ENCODE measurements at places on chromosomes 16 and 17. TPM values are rescaled to one million over a fixed set of nuclear protein-coding genes. Genes with fewer than 3 reads are reported as not detected.

GRCh38 chr16:82201926-82202325 is 31.9 kb upstream of the MPHOSPH6 start:
- no peak for DNase-seq
- H3K4me1 ChIP-seq: peaks cover 34% of the 10 kb centered on the region
- H3K27me3 ChIP-seq: peaks cover 13% of the 10 kb centered on the region
- H3K4me3 ChIP-seq: no peak overlapping the region

DNA sequence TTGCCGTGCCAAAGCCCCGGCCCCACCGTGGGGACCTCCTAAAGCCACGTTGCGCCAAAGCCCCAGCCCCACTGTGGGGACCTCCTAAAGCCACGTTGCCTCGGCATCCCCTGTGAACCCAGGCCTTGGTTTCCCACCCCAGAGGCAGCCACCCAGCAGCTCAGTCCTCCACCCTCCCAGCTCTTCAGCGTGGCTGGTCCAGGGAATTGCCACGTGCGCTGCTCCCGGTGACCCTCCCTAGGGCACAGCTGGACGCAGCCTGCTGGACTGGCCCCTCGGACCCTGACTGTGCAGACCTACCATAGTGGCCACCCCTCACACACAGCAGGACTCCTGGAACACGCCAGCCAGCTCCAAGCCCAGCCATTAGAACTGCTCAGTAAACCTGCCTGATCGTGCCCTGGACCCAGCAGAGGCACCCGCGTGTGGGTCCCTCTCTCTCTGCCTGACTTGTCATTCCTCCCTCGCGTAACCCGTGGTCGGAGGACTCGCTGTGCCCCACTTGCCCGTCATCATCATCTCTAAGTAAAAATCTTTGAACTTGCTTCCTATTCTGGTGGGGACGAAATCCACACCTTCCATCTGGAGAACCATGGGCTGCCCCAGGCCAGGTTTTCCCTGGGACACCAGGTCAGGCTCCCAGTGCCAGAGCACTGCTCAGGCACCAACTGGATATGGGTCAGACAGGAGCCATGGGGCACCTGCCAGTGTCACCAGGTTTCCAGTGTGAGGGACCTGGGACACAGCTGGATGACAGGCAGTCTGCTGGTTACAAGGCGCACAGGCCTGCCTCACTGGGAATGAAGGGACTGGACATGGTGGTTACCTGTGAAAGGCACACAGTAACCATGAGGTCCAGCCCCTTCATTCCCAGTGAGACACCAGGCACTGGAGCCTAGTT is 5.6 kb downstream of the CIAO3 start:
- H3K4me1 ChIP-seq: peaks cover 7% of the 10 kb centered on the region
- no peak overlapping the region for H3K27ac ChIP-seq
- peaks cover 11% of the 10 kb centered on the region for H3K36me3 ChIP-seq
- H3K4me3 ChIP-seq: no peak overlapping the region
- no peaks in the 10 kb centered on the region for H3K27me3 ChIP-seq

GRCh38 chr16:2333772-2334379 is 6.7 kb downstream of the ABCA3 start:
- no peak overlapping the region for H3K27ac ChIP-seq
- no peak for DNase-seq
- H3K36me3 ChIP-seq: no peaks in the 10 kb centered on the region
- no peak overlapping the region for H3K4me3 ChIP-seq
- H3K27me3 ChIP-seq: peaks cover 83% of the 10 kb centered on the region

Gene SLC4A1
- not detected for total RNA-seq

DNA sequence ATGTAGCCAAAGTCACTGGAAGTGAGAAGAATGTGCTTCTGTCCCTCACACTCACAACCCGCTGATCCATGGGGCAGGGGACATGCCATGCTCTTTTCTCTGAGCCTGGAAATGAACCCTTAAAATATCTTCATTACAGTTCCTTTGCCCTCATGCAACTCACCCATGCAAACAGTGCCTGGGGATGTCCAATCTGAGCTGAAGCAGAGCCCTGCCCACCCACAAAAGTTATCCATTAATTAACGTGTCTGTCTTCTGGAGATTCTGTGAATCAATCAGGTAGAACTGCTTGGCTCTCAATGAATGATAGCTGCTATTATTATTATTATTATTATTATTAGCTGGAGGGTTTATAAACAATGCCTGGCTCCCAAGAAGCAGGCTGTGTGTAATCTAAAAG is 133.7 kb downstream of the USP31 start:
- no peaks in the 10 kb centered on the region for H3K4me1 ChIP-seq
- no peak overlapping the region for H3K27ac ChIP-seq
- no peaks in the 10 kb centered on the region for H3K36me3 ChIP-seq
- H3K4me3 ChIP-seq: no peak overlapping the region
- no peak for DNase-seq

DNA sequence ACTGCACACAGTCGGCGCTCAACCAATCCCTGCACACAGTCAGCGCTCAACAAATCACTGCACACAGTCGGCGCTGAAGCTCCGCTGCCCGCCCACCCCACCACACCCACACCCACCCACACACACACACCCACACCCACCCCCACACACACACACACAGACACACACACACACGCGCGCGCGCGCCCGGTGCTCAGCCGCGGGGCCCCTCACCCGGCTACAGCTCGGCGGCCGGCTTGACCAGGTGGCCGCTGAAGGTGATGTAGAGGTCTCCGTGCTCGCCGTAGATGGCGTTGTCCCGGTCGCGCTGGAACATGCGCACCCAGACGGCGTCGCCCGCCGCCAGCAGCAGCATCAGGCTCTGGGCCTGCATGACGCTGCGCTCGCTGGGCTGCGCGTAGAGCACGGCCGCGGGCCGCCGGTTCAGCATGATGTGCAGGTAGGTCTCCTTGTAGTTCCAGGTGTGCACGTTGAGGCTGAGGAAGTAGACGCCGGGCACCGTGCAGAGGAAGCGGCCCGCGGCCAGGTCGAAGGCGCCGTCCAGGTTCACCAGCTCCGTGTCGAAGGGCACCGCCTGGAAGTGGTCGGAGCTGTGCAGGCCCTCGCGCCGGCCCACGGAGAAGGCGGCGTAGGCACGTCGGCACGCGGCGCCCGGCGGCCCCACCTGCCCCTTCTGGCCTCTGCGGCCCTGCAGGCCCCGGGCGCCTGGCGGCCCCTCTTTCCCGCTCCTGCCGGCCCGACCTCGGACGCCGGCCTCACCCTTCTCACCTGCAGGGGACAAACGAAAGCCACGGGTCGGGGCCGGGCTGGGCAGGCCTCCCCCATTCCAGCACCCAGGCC is 2.5 kb downstream of the C1QTNF8 start:
- H3K36me3 ChIP-seq: no peaks in the 10 kb centered on the region
- no peak overlapping the region for H3K4me3 ChIP-seq
- peaks cover under 1% of the 10 kb centered on the region for H3K27me3 ChIP-seq
- H3K4me1 ChIP-seq: peaks cover 2% of the 10 kb centered on the region
- DNase-seq: no peak

Gene KRTAP3-1
- 1.3 TPM for total RNA-seq

DNA sequence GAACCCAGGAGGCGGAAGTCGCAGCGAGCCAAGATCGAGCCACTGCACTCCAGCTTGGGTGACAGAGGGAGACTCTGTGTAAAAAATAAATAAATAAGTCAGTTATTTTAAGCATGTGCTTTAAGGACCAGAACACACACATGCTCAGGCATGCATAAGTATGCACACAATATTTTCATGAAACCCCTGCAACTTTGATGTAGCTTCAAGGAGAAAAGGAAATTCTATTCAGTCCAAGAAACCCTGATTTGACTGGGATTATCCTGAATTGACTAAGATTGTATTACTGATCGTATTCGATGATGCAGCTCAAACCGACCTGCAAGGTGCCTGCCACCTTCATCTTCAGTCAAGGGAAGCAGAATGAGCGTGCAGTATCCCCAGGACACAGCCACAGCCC is 841 bp downstream of the TEKT5 start:
- no peak overlapping the region for H3K4me3 ChIP-seq
- DNase-seq: no peak
- no peak overlapping the region for H3K27ac ChIP-seq
- peaks cover 1% of the 10 kb centered on the region for H3K27me3 ChIP-seq
- no peaks in the 10 kb centered on the region for H3K4me1 ChIP-seq

Gene EVPL
- 0.16 TPM for total RNA-seq

DNA sequence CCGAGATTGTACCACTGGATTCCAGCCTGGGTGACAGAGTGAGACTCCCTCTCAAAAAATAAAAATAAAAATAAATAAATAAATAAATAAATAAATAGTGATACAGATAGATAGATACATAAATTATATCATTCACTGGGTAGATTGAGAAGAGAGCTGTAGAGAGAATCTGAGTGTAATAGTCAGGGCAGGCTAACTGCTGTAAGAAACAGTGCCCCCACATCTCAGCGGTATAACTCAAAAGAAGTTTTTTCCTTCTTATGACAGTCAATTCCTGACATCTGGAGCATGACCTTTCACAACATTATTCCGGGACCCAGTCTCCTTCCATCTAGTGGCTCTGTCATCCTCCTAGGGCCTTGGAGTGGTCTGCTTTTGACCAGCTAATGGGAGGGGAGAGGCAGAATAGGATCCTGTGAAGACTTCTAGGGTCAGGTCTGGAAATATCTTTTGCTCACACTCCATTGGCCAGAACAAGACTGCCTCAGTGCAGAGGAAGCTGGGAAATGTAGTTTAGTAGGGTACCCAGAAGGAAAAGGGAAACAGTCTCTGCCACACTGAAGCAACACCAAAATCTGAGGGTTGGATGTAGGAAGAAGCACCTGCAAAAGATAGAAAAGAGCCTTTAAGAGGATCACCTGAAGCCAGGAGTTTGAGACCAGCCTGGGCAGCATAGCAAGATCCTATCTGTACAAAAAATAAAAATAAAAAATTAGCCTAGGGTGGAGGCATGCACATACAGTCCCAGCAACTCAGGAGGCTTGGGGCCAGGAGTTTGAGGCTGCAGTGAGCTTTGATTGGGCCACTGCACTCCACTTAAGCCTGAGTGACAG is 3.0 kb upstream of the QPRT start:
- peaks cover 3% of the 10 kb centered on the region for H3K36me3 ChIP-seq
- DNase-seq: no peak
- H3K4me1 ChIP-seq: peaks cover 20% of the 10 kb centered on the region
- peak overlapping the region; percentile 77 for H3K27ac ChIP-seq

GRCh38 chr17:73686126-73686525 is 41.9 kb upstream of the SDK2 start:
- no peak overlapping the region for H3K4me3 ChIP-seq
- no peak for DNase-seq
- H3K4me1 ChIP-seq: peaks cover 26% of the 10 kb centered on the region
- H3K27me3 ChIP-seq: peaks cover 2% of the 10 kb centered on the region
- no peaks in the 10 kb centered on the region for H3K36me3 ChIP-seq
- H3K27ac ChIP-seq: no peak overlapping the region

DNA sequence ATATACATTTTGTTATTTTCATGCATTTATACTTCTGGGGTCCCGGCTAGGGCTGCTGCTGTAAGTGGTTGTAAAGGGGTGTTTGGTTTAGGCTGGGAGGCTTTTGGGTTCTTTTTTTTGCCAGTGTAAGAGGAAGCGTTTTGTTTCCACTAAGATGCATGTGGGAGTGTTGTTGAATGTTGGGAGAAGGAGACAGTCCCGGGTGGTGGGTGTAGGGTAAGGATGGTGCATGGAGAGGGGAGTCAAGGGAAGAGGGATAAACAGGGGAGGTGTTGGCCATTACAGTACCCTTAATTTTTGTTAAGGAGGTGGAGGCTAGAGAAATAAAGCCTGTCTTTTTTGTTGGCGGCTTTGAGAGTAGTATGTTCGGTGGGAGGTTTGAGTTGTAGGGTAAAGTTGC is 8.4 kb upstream of the ZNF747 start:
- no peaks in the 10 kb centered on the region for H3K4me1 ChIP-seq
- H3K36me3 ChIP-seq: no peaks in the 10 kb centered on the region
- H3K27ac ChIP-seq: no peak overlapping the region
- no peaks in the 10 kb centered on the region for H3K27me3 ChIP-seq
- H3K4me3 ChIP-seq: no peak overlapping the region
- DNase-seq: no peak

DNA sequence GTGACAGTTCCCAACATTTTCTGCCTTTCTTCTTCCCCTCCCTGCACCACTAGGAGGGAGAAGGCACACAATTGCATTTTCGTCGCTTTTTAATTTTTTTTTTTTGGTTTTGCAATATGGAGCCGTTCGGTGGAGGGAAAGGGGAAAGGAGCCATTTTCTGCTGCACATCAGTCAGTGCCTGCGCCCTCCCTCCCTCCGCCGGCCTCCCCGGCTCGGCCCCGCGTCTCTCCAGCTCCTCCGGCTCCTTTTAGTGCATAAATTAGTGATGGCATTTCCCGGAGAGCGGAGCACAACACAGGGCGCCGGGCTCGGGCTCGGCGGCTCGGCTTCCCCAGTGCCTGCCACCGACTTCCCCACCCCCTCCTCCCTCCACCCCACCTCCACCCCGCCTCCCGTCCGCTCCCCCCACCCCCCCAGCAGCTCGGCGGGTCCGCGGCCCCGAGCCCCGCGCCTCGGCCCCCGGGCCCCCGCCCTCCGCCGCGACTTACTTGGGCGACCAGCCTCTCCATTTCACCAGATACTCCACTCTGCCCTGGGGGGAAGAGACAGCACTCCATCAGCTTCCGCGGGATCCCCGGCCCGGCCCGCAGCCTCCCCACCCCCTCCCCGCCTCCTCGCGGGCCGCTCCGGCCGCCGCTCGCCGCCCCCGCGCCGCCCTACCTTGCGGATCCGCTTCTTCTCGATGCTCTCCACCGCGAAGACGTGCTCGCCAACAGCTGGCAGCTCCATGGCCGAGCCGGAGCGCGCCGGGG is 542 bp downstream of the CBX4 start:
- peaks cover 45% of the 10 kb centered on the region for H3K4me1 ChIP-seq
- H3K4me3 ChIP-seq: peak overlapping the region; percentile 84
- DNase-seq: peak; percentile 75

DNA sequence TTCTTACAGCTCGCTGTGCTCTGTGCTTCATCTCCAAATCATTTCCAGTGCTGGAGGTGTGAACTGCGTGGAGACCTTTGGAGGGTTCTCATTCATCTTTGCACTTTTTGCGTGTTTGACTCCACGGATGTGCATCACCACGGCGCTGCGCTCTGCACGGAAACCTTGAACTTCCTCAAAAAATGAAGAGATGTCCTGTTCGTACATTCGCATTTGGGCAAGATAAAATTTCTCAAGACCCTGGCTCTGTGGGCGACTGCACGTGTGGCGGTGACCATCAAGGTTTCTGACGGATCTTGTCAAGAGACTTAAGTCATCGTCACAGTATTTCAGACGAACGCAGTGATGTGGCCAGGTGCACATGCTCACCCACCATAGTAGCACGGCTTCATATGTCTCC is 10.3 kb upstream of the PVALEF start:
- H3K4me1 ChIP-seq: no peaks in the 10 kb centered on the region
- H3K27me3 ChIP-seq: peaks cover 14% of the 10 kb centered on the region
- DNase-seq: no peak
- H3K27ac ChIP-seq: no peak overlapping the region
- no peak overlapping the region for H3K4me3 ChIP-seq

Gene ZNF423
- total RNA-seq: 19.8 TPM

DNA sequence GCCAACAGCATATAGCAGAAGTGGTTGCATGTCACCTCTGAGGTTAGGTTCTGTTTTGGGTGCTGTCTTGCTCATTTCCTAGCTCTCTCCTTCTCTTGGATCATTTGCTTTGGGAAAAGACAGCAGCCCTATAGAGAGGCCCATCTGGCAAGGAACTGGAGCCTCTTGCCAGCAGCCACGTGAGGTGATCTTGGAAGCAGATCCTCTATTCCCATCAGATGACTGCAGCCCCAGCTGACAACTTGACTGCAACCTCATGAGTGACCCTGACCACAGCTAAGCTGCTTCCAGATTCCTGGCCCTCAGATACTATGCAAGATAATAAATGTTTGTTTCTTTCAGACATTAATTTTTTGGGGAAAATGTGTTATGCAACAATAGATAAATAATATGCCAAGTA is 213.3 kb upstream of the HS3ST4 start:
- H3K4me1 ChIP-seq: peaks cover 3% of the 10 kb centered on the region
- no peak for DNase-seq
- no peaks in the 10 kb centered on the region for H3K27me3 ChIP-seq
- H3K27ac ChIP-seq: no peak overlapping the region

Gene SCPEP1
- total RNA-seq: 45.6 TPM

Data from mesothelial cell of epicardium (in vitro differentiated cells).